ENCODE measurements at places on chromosomes 2 and 18.

DNA sequence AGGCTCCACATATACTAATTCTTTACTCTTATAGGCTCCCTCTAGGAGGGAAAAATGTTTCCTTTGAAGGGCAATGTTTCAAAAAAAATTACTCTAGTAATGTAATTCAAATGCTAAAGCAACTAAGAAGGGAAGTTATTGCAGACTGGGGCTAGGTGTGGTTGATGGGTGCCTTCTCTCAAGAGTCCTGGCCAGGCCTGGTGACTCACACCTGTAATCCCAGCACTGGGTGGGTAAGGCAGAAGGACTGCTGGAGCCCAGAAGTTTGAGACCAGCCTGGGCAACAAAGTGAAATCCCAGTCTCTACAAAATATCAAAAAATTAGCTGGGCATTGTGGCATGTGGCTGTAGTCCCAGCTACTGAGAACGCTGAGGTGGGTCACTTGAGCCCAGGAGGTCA is 31.2 kb upstream of the CDKL4 start:
- no peak for DNase-seq

DNA sequence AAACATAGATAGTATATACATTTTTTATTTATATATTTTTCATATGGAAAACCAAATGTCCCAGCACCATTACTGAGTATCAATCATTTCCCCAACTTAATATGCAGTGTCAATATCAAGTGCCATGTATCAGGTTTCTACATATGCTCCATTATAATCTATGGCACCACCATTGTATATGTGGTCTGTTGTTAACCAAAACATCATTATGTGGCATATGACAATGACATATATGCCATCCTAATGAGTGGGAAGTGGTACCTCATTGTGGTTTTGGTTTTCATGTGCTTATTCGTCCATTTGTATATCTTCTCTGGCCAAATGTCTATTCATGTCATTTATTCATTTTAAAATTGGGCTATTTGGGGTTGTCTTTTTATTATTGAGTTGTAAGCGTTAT is 9.2 kb downstream of the PTPN18 start:
- no peak for DNase-seq

DNA sequence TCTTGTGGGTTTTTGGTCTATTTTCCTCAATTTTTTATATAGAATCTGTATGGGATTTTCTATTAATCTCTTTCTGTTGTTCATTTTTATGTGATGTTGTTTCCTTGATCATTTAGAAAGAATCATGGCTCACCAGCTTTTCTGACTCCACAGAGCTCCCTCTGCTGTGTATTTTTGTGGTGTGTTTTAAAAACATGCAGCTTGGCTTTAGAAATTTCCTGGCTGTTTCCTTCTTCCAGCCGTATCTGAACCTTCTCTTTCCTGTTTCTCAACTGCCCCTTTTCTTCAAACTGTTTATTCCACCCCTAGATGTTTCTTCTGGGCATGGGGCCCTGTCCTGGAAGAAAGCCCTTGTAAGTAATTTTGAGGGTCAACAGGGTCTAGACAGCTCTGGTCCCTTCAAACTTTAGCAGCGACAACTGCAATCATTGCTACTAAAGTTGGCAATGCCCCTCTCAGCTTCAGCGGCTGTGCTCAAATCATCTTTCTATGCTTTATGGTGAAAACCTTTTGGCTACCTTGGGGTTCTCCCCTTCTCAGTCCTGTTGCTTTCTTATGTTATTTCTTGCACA is 17.6 kb upstream of the COPS8 start:
- no peak for DNase-seq

GRCh38 chr2:8983571-8983970 is 19.9 kb downstream of the MBOAT2 start:
- no peak for DNase-seq

- DNase-seq = no peak
Observed at GRCh38 chr18:11818486-11819203, 32.6 kb upstream of the CHMP1B start.

DNA sequence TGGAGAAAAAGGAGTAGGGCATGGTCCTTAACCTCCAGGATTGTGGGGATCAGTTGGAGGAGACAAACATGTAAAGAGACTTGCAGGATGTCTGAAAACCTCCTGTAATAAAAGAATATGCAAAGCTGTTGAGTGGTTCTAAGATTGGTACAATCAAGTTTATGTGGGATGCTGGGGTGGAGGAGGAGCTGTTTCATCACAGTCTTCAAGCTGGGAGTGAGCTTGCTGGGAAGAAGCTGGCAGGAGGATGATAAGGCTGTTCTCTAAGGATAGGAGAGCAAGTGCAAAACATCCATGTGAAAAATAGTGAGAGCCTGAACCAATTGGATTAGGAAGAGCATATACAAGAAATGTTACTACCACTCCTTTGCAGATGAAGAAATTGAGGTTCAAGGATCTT is 161.9 kb upstream of the CRIM1 start:
- DNase-seq = no peak

GRCh38 chr2:232483923-232484627 is 3.6 kb downstream of the ECEL1 start:
- DNase-seq = no peak

DNA sequence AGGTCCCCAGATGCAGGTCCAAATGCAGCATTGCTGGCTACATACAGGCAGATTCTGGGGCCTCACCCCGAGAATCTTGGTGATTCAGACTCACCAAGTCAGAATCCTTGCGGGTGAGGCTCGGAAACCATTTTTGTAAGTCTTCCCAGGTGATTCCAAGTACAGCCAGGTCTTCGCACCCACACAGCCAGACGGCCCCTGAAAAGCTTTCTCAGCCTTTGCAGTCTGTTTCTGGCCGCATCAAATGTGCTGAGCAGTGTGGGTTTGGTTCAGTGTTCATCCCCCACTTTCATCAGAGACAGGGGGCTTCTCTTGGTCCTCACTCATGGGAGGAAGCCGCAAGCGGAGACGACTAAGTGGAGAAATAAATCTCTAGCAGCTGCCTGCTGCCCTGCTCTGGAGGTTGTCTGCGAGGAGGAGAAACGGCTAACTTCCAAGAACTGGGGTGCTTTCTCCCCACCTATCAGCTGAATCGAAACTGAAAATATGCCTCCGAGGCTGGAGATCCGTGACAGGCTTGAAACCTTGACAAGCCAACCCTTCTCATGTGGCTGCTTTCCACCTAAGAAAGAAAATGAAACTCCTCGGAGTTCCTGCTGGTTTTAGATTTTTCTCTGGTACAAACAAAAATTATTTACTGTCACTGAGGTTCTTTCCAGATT is 8.9 kb upstream of the TMEM185B start:
- DNase-seq = no peak

GRCh38 chr2:77161009-77161408 is 361.2 kb downstream of the LRRTM4 start:
- DNase-seq = no peak

DNA sequence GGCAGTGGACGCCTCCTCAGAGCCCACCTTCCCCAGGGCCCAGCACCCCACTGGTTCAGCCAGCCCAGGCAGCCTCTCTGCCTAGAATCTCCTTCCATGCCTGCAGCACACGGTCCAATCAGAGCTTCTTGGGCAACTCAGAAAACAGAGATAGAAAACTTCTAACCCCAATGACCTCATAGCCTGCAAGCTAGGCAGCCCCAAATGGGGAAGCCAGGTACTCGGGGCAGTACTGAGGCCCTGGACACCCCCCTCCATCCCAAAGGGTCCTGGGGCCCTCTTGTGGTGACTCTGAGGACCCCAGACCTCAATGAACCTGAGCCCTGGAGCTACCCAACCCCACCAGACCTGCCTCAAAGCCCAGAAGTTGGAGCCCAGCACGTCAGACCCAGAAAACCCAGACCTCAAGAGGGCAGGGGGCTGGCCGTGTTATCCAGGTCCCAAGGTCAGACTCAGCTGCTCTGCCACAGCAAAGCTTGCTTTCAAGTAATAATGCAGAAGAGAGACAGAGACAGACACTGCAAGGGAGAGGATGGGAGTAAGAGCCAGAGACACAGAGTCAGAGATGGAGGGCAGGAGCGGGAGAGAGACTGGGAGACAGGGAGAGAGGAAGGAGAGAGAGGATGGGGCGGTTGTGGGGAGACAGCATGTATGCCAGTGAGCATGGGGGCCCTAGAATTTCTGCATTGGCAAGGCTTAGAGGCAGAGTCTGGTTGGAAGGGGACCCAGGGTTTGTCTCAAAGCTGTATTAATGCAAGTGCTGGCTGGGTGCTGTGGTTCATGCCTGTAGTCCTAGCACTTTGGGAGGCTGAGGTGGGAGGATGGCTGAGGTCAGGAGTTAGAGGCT is 28.2 kb downstream of the SERTAD2 start:
- DNase-seq = no peak

DNA sequence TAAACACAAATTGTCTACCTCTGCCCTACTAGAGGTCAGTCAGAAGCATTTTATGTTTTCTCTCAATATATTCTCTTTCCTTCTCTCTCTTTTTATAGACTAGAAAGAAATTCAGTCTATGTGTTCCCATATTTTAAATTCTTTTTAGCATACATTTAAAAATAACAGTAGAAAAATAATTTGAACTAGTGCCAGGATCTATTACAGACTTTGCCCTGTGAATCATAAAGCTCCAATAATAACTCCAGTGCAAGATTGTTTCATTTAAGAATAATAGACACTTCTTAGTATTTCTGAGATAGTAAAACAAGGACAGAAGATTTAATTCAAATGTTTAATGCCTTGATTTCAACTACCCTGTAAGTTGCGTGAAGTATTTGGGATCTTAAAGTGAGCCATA is 60.1 kb downstream of the ITGB6 start:
- DNase-seq = no peak

DNA sequence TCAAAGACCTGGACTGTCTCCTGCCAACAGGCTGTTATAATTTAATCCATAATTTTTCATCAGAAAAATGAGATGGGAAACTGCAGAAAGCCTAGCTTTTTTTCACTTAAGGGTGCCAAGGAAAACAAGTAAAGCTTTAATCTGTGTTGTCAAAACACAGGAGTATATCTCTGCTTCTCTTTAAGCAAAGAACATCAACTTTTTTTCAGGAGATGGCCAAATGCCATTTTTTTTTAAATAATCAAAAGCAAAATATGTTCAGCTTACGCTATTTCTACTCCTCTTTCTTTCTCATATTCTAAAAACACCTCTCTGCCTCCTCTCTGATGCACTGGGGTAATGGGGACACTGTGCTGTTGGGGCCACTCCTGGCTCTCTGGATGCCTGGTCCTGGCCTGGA is 73.1 kb upstream of the NXPH2 start:
- no peak for DNase-seq

- no peak for DNase-seq
Observed at GRCh38 chr2:70767079-70767698, 811 bp downstream of the ADD2 start.

DNA sequence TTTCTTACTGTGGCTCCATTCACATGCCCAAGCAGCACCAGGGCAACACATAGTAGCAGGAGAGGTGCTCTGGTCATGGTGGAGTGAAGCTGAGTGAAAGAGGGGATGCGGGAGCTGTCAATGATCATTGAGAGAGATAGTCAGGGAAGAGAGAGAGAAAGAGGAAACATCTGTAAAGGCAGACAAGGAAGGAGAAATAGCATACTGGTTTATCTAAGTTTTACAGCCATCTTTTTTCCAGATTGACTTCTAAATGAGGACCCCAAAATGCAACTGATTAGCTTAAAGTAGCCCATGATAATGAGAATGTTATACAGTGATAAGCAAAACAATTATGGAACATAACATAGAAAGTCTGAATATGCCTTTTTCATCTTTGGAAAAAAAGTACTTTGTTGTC is at the start of gene C2orf66:
Gene C2orf66 (minus strand): TSS at position 96 of the 400 bp plus-strand sequence. CDS start 19 bp downstream, at position 77.
- DNase-seq = no peak

GRCh38 chr2:15826273-15826717 is 114.1 kb upstream of the MYCN start:
- no peak for DNase-seq

GRCh38 chr2:59584958-59585357 is 968.5 kb downstream of the BCL11A start:
- no peak for DNase-seq
